ENCODE measurements at places on chromosomes 13 and 19.

DNA sequence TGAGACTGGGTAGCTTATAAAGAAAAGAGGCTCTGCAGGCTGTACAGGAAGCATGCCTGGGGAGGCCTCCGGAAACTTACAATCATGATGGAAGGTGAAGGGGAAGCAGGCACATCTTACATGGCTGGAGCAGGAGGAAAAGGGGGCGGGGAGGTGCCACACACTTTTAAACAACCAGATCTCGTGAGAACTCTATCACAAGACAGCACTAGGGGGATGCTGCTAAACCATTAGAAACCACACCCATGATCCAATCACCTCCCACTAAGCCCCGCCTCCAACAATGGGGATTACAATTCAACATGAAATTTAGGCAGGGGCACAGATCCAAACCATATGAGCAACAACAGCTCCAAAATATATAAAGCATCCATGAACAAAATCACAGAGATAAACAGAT is 46.5 kb upstream of the GTF2F2 start:
- no peak for DNase-seq

DNA sequence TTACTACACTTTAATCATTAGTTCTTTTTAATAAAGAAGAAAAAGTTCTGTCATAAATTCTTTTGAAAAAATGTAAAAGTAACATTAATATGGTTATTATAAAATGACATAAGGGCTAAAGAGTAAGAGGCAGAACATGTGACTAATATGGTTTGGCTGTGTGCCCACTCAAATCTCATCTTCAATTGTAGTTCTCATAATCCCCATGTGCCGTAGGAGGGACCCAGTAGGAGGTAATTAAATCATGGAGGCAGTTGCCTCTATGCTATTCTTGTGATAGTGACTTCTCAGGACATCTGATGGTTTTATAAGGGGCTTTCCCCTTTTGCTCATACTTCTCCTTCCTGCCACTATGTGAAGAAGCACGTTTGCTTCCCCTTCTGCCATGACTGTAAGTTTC is 104.5 kb downstream of the UGGT2 start:
- DNase-seq: no peak

DNA sequence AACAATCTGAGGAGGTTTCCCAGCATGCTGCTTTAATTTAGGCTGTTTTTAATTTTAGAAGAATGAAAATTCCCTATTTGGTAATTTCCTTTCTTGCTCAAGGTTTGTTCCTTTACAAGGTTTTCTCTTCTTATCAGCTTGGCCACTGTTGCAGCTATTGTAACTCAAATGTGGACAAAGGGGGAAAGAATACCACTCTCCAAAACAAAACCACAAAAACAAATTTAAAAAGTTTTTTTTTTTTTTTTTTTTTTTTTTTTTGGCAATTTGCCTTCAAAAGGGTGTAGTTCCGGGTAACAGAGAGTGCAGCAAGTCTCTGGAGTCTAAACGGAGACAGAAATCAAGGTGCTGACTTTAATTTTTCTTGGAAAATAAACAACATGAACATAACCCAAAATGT is 306.4 kb upstream of the ARGLU1 start:
- no peak for DNase-seq

DNA sequence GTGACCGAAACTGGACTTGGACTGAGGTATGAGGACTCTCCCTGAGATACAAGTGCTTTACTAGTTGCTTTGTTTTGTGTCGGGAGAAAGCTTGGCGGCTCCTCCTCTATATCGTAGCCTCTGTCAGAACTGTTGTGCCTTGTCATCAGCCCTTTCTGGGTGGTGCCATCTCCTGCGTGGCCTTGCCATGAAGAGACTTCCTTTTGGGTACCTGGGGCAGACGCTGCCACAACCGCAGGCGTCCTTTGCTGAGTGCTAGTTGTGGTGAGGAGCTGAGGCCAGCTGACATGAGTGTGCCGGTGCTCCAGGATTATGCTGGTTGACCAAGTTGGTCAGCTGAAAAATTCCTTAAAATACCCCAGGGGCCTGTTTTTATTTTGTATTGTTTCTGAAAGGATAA is 124.5 kb downstream of the AKAP11 start:
- no peak for DNase-seq

DNA sequence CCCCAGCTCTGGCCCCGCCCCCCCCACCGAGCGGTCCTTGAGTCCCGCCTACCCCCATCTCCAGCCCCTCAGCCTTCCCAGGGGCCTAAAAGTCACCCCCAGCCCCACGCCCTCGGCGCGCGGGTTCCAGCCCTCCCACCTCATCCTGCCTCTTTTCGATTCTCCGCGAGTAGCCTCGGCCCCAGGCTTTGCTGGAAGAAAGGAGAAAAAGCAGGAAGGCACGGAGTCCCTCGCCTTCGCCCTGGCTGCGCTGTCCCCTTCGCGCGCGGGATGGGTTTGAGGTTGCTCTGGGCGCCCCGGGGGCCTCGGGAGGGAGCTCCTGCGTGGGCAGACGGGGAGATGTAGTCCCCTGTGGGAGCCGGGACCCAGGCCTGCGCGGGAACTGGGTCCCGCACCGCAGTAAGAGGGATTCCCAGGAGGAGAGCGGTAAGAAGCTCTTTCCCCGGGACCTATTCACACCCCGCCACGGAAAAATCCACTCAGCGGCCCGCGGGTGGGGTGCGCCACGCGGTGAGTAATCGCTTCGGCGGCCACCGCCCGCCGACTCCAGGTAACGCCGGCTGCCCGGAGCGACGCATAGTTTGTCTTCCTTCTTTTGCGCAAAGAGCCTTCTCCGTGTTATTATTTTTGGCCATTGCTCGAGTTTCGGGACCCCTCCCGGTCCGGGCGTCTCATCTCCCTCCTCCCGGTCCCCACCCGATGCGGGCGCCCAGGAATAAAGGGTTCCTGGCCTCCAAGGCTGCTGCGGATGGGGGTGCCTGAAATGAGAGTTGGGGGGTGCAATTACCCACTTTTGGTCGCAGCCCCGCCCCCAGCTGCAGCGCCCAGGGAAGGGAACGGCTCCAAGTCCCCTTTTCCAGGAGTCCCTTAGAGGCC is 865 bp upstream of the CRLF1 start:
- no peak for DNase-seq

- DNase-seq: no peak
These were observed 42.7 kb upstream of the MIR17HG start for GRCh38 chr13:91304741-91305140.

- peak; percentile 19 for DNase-seq
These were observed 814 bp downstream of the S1PR2 start for GRCh38 chr19:10230173-10230860.

DNA sequence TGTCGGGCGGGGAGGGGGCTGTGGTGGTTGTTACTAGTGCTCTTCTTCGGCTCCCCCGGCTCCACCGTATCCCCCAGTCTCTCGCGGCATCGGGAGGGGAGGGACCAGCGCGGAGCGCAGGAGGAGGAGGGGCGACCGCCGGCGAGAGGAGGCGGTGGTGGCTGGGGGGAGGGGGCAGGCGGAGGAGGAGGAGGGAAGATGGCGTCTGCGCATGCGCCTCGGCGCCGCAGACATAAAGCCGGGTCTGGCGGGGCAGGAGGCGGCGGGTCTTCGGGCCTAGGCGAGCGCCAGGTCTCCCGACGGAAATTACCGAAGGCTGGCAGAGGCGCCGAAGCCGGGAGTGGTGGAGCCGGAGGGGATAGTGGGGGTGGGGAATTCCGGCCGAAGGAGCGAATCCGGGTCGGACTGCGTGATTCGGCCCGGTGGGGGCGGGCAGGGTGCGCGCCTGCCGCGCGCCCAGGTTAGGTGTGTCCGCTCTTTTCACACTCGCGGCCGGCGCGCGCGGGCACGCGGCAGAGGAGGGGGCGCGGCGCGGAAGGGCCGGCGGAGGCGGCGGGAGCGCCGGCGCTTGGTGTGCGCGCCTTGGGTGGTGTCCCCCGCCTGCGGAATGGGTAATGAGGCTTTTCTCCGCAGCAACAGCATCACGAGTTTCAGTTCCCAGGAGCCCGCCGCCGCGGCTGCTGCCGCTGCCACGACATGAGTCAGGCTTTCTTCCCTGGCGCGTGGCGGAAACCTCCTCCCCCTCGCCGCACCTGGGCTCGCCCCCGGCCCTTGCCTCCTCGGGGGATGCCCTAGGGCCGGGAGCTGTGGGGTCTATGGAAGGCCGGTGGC is 1.3 kb upstream of the TSC22D1 start:
- DNase-seq: peak; percentile 90
